ENCODE measurements at places on chromosomes 12 and 14.

GRCh38 chr12:67489007-67489406 lies 159.5 kb upstream of the DYRK2 start:
- no peak for DNase-seq

- peak; percentile 63 for DNase-seq
Observed at GRCh38 chr12:109923038-109923437, 23.0 kb downstream of the TCHP start.

GRCh38 chr14:93727039-93727740 lies 61.1 kb downstream of the PRIMA1 start:
- DNase-seq: no peak

DNA sequence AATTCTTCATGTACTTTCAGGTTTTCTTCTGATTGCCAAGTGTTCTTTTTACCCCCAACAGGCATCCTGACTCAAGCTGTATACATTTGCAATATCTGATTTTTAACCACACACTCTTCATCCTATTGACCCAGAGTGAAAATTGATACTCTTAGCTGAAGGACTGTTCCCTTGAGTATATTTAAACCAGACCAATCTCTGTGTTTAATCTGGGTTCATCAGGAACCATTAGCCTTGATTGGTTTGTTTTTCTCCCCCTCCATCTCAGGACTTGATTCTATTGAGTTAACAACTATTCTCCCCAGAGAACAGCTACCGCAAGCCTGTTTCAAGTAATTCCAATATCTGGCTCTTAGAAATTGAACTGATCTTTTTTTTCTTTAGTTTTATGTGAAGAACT lies 222.3 kb upstream of the NOVA1 start:
- no peak for DNase-seq

- no peak for DNase-seq
Observed at GRCh38 chr12:96486751-96487613, 2.4 kb upstream of the CFAP54 start.

GRCh38 chr14:33315721-33316120 lies 377.0 kb downstream of the NPAS3 start:
- DNase-seq: no peak

- DNase-seq: no peak
Observed at GRCh38 chr14:51304941-51305340, 64.9 kb downstream of the TMX1 start.

Data from chondrocyte (in vitro differentiated cells).